ENCODE measurements at places on chromosomes 16 and 17. TPM values are rescaled to one million over a fixed set of nuclear protein-coding genes. Genes with fewer than 3 reads are reported as not detected.
A peak's percentile ranks its signal among the peaks of the same experiment; 100 is the strongest.

DNA sequence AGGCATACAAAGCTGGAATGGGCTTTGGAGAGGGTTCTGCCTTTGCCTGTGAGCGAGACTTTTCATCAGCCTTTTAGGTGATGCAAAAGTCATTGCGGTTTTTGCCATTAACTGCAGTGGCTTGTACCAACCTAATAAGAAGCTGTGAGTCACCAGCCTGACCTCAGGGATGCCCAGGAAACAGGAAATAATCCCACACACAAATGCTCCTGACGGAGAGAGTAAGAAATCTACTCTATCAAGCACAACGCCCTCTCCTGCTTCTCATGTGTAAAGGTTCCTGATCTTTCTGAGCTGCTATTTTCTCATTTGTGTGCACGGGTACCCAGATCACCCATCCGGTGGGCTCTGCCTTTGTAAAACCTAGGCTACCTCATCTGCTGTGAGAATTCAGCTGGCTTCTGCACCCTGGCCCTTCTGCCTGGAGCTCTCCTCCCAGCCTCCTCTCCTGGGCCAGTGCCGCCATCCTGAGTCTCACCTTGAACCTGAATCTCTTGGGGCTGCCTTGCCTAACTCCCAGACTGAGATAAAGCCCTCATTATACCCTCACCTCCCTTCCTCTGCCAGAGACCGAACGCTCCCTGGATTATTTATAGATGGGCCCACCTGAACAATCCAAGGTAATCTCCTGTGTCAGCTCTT is 299.7 kb downstream of the C16orf95 start:
- no peak for DNase-seq

- no peak for DNase-seq
These were observed 14.7 kb upstream of the BCAR1 start for GRCh38 chr16:75265911-75266701.

GRCh38 chr17:66542129-66542966 is 239.9 kb downstream of the PRKCA start:
- no peak for DNase-seq

DNA sequence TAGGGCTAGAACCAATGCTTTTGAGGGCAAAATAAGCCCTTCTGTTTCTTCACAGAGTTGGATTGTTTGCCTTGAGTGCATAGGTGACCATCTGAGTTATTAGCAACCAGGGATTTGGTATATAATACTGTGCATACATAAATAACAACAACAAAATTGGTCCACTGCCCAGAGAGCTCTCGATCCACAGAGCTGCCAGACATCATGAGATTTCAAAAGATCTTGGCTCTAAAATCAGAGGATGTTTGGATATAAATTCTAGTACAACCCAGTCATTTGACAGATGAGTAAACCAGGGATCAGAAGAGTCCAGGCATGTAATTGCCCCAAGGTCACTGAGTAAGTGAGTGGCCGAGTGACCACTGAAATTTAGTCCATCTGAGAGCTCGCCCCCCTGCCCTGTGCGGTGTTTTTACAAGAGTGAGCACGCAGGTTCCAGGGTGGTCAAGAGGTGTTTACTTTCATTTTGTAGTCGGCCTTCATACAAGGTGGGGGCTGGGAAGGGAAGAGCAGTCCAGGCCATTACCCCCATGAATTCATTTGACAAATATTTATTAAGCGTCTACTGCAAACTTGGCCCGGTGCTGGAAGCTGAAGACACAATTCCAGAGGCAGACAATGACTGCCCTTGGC is 1.8 kb upstream of the MT2A start:
- DNase-seq, result no peak

DNA sequence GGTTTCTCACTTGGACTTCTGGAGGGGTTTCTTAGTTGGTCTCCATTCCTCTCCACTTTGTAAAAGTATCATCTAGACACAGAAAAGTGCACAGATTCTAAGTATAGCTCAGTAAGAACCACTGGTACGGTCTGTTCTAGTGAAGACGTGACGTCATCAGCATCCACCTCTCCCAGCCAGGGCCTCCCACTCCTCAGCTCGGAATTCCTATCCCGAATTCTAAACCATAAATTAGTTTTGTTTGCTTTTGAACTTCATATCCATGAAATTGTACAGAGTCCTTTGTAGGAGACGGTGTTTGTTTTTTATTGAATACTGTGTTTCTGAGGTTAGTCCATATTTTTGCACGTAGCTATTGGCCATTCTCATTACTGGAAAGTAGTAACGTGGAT is 25.5 kb downstream of the FOXK2 start:
- DNase-seq, result no peak

DNA sequence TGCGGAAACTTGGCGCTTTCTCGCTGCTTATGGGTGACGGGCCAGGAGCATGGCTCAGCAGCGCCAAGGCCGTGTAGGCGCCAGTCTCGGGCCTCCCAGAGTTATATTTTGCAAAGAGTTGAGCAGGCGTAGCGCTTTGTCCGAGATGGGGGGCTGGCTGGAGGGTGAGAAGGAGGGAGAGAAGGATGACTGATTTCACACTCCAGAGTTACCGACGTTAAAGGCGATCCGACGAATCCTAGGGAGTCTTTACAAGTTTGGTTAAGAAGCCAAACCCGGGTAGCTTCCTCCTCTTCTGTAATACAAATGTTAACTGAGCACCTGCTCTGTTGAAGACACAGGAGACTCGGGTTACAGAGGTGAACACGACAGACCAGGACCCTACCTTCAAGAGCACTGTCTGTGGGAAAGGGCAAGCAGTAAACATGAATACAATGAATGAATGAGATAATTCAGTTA is 782 bp downstream of the POLR2A start:
- DNase-seq, result no peak

- no peak for DNase-seq
These were observed 186.9 kb downstream of the ENGASE start for GRCh38 chr17:79261355-79262072.

- DNase-seq, result no peak
These were observed 834 bp downstream of the CDH8 start for GRCh38 chr16:62035115-62036092.

DNA sequence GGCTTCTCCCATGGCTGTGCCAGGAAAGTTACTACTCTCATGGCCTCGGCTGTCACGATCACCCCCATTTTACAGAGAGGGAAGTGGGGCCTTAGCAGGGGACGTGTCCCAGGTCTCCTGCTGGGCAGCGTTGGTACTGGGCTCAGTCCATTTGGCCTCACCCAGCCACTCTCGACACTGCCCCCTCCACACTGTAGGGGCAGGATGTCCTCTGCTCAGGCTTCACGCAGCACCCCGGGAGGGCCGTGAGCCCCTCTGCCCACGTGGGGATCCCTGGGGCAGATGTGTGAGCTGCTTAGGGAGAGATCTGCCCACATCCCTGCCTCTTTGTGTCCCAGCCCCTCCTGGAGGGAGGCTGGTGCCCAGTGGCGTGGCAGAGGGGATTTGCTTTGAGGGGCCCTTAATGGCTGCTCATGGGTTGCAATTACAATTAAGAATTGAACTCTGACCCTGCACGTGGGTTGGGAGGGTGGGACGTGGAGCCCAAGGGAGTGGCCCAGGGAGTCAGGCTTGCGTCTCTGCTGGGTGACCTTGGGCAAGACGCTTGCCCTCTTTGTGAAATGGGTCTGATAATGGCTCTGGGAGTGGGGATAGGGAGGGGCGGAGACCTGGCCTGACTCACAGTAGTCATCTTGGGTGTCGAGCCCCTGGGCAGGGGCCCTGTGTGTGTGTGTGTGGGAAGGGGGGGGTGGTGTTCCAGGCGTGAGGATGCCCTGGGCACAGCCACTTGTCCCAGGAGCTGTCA is 2.3 kb upstream of the KCNJ12 start:
- DNase-seq, result no peak

DNA sequence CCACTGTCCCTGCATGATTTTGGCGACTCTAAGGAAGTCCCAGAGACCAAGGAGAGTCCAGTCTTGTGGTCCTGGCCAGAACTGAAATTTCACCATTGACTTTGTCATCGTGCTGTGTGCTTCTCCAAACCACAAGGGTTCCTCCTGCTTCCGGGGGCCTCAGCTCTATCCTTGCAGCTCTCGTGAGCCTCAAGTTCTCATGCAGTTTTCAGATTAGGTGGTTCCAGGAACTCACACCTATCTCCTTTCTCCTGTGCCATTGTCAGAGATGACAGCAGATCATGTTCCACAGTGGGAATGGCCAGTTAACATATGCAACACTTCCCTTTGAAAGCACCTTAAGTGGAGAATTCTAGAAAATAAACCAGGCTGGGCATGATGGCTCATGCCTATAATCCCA is 97.9 kb upstream of the CRHR1 start:
- DNase-seq, result no peak

GRCh38 chr17:4739122-4740024 is at the start of the genes CXCL16 and ZMYND15:
Gene CXCL16 (minus strand): TSS chr17:4739928. CDS start chr17:4739339, 589 bp downstream.
Gene ZMYND15 (plus strand): TSS chr17:4739833. CDS start chr17:4740549, 716 bp downstream.
- DNase-seq, result peak; percentile 36

- no peak for DNase-seq
These were observed 6.8 kb upstream of the FLYWCH1 start for GRCh38 chr16:2904922-2905240.

DNA sequence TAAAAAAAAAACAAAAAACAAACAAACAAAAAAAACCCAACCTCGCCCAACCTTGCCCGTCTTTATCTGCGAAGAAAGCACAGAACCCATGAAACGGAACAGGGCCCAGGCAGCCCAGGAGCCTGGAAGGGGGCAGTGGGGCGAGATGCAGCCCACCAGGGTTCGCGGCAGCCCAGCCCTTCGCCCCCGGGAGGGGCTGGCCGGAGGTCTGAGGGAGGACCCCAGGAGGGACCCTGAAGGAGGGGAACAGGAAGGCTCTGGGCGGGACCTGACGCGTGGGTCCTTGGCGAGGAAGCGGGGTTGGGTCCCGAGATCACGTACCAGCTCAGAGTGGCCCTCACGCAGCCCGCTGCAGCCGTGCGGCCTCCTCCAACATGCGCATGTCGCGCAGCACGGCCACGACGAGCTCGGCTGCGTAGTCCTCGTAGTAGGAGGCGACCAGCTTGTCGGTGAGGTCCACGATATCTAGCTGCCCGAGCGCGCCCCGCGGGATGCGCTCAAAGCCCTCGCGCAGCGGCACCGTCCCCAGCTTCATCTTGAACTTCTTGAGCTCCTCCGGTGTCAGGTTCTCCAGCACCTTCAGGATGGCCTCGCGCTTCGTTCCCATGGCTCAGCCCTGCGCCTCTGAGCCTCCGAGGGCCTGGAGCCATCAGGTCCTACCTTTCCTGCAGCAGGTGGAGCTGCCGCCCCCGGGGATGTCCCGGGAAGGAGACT is at the start of gene PYDC1:
TSS of gene PYDC1 (minus strand) at position 714 of the 714 bp plus-strand sequence. CDS start at position 607, 107 bp downstream.
- DNase-seq, result no peak

DNA sequence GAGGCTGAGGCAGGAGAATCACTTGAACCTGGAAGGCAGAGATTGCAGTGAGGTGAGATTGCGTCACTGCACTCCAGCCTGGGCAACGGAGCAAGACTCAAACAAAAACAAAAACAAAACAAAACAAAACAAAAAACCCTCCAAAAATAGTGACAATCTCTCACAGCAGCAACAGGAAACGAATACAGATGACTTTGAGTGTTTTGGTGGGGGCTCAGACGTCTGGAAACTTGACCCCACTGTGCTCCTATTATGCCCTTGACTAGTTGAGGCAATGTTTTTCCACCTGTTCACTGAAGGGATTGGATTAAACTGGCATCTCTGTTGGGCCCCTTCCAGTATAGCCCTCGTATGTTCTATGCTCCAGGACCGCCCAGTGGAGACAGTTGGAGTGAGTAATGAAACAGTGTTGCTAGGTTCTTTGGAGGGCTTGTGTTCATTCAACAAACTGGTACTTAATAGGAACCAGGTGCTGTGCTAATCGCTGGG is 167.0 kb downstream of the UTP18 start:
- no peak for DNase-seq

DNA sequence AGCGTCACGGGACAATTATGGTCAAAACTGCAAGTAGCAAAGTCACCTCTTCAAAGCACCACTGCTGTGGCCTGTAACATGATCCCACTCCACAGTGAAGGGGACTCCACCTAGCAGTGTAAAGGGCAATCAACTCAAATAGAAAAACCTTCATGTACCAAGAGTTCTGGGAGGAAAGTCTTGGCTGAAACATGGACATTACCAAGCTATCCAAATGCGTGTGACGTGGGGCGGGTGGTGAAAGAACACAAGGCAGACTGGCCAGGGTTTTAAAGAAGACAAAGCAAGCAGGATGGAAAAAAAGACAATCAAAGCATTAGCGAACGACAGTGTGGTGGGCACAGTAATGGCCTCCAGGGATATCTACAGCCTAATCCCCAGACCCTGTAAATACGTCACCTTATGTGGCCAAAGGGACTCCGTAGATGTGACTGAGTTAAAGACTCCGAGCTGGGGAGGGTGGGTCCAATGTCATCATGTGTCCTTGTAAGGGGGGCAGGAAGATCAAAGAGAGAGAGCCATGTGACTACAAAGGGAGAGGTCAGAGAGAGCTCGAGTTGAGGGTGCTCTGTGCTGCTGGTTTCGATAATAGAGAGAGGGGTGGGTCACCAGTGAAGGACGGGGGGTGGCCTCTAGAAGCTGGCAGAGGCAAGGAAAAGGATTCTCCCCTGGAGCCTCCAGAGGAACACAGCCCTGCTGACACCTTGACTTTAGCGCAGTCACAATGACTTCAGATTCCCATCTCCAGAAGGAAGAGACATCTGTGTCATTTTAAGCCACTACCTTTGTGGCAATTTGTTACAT is 6.0 kb downstream of the HSDL1 start:
- DNase-seq, result no peak

Gene KCNJ12
- 2.3 TPM for total RNA-seq

Gene CA5A
- not detected for total RNA-seq

Gene SYNGR2
- total RNA-seq, result 24.3 TPM

Gene DRC3
- 4.6 TPM for total RNA-seq

Gene CTF1
- 1.7 TPM for total RNA-seq

Gene TOM1L1
- 20.4 TPM for total RNA-seq

Gene TBC1D24
- 14.8 TPM for total RNA-seq

Gene KRT17
- not detected for total RNA-seq

Gene PLEKHH3
- 10.8 TPM for total RNA-seq

Gene TRAF4
- total RNA-seq, result 52.5 TPM

Gene MMP28
- total RNA-seq, result 65.6 TPM

Gene NPIPB4
- total RNA-seq, result 34.9 TPM

Gene SEPTIN12
- total RNA-seq, result not detected

Gene KRT20
- total RNA-seq, result not detected

Gene NPIPB8
- not detected for total RNA-seq

All from omental fat pad (tissue), 4 donors.